ENCODE measurements at places on chromosomes 13 and 19.
A peak's percentile ranks its signal among the peaks of the same experiment; 100 is the strongest.

DNA sequence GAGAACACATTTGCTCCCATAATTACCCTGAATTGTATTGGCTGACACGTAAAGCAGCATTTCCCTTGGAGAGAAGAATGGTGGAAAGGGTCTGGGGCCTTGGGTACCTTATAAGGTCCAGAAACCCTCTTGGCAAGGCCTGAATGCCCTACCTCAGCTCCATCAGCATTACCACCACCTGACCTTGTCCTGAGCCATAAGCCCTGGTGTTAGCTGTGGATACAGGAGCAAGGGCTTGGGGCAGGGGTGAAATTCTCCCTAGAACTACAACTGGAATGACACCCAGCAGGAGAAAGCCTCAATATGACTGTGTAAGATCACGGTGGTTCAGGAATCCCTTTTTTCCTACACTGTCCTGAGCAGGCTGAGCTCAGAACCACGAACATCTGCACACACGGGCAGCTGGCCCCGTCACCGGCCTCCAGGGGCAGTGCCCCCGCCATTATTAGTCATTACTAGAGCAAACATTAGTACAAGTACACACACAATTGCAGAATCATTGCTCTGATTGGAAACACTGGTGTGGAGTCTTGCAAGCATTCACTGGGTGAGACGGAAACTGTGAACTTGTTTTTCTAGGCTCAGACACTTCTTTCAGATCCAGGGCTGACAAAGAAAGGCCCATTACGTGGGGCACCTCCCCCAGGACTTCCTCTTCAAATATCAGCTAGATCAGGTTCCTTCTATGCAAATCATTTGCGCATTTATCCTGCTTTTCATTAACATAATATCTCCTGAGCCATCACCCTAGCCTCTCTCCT, 26.8 kb upstream of the MTIF3 start:
- H3K27ac ChIP-seq, result no peak overlapping the region
- no peaks in the 10 kb centered on the region for H3K36me3 ChIP-seq
- no peak overlapping the region for H3K4me3 ChIP-seq
- no peak for DNase-seq

- H3K27ac ChIP-seq, result peak overlapping the region; percentile 56
- H3K36me3 ChIP-seq, result no peaks in the 10 kb centered on the region
- H3K4me1 ChIP-seq, result peaks cover 35% of the 10 kb centered on the region
- no peaks in the 10 kb centered on the region for H3K27me3 ChIP-seq
Observed at GRCh38 chr19:37933937-37934358, 26.9 kb downstream of the SIPA1L3 start.

- no peak overlapping the region for H3K27ac ChIP-seq
- no peaks in the 10 kb centered on the region for H3K36me3 ChIP-seq
- peaks cover 44% of the 10 kb centered on the region for H3K27me3 ChIP-seq
- DNase-seq, result no peak
- H3K4me1 ChIP-seq, result peaks cover 9% of the 10 kb centered on the region
Observed at GRCh38 chr19:46195104-46195503, 34.4 kb upstream of the IGFL1 start.

DNA sequence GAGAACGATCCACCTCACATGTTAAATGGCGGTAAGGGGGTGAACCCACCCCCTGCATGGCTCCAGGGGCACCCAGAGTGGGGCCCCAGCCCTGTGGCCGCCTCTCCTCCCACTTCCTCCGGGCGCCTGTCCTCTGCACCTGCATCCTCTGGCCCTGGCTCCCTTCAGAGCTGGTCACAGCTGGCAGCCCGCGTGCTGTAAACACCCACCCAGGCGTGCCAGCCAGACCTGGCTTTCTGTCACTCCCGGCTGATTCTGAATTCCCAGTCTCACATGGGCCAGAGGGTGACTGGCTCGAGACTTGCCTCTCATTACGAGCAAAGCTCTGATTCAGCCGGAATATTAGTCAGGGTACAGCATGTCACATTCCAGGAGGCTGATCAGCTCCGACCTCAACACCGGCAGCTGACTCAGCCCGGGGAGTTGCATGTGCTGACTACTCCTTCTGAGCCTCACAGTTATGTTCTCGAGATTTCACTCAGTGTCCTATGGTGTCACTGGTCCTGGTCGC, 75.1 kb downstream of the GNG7 start:
- no peaks in the 10 kb centered on the region for H3K36me3 ChIP-seq
- peak; percentile 97 for DNase-seq
- peak overlapping the region; percentile 89 for H3K27ac ChIP-seq
- H3K27me3 ChIP-seq, result no peaks in the 10 kb centered on the region

- H3K4me1 ChIP-seq, result no peaks in the 10 kb centered on the region
- H3K27me3 ChIP-seq, result peaks cover 2% of the 10 kb centered on the region
- no peak overlapping the region for H3K27ac ChIP-seq
Observed at GRCh38 chr13:114142640-114143490, 10.4 kb upstream of the RASA3 start.

DNA sequence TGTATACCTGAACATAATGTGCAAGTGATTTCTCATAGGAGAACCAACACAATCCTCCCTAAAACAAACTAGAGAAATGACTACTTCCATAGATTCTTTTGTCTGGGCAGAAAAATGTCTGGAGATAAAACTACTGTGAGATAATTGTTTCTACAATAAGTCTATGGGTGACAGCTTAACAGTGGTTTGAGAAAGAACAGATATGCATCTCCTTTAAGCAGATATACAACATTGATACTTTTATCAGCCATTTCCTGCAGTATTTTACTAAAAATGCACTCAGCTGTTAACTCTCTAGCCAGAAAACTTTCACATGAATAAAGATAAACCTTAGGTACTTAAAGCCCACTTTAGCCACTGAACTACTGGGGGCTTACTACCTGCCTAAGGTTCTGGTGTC, 1132.4 kb downstream of the EFNB2 start:
- H3K36me3 ChIP-seq, result no peaks in the 10 kb centered on the region
- no peak overlapping the region for H3K4me3 ChIP-seq
- DNase-seq, result peak; percentile 26
- no peaks in the 10 kb centered on the region for H3K27me3 ChIP-seq
- no peaks in the 10 kb centered on the region for H3K4me1 ChIP-seq

DNA sequence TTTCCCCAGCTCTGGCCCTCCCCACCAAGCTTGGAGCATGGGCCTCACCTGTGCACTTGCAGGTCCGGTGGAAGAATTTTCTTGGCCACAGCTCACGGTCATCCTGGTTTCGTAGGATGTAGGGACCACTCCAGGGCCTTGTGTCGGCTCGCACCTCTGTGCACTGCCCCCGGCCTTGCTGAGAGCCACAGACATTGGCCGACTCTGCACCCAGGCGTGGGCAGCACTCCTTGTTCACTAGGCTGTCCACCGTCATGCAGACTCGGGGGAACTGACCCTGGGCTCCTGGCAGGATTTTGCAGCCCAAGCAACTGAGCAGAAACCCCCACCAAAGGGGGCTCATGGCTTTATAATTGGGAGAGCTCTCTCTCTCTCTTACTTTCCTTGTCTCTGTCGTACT, 569 bp downstream of the DCT start:
- H3K27ac ChIP-seq, result no peak overlapping the region
- H3K36me3 ChIP-seq, result no peaks in the 10 kb centered on the region
- DNase-seq, result no peak

- DNase-seq, result no peak
- H3K36me3 ChIP-seq, result no peaks in the 10 kb centered on the region
Observed at GRCh38 chr13:108352599-108352998, 83.1 kb downstream of the TNFSF13B start.

GRCh38 chr19:35309481-35310279, 17.7 kb downstream of the MAG start:
- no peak overlapping the region for H3K4me3 ChIP-seq
- no peak for DNase-seq
- H3K4me1 ChIP-seq, result no peaks in the 10 kb centered on the region
- no peak overlapping the region for H3K27ac ChIP-seq

DNA sequence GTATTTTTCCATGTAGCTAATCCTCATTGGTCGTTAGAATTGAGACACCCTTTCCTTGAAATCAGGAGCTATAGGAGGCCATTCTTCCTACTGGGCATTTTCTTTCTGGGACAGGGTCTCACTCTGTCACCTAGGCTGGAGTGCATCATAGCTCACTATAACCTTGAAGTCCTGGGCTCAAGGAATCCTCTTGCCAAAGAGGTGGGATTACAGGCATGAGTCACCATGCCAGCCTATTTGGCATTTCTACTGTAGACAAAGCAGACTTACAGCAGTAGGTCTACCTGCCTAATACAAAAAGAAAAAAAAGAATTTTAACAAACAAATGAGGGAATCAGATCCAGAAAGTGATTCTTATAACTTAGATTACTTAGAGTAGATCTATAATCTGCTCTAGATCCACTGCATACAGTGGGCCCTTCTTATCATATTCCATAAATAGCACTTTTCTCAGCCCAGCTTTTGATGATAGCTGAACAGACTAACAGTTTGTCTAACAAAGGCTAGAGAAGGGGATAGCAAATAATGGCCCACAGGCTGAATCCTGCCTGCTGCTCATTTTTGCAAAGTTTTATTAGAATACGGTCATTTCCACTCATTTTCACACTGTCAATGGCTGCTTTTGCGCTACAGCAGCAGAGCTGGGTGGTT, 36.7 kb upstream of the USPL1 start:
- no peak for DNase-seq
- peaks cover 24% of the 10 kb centered on the region for H3K4me1 ChIP-seq
- H3K27ac ChIP-seq, result no peak overlapping the region
- no peaks in the 10 kb centered on the region for H3K36me3 ChIP-seq
- H3K27me3 ChIP-seq, result no peaks in the 10 kb centered on the region

GRCh38 chr19:41802770-41803169, 6.4 kb downstream of the CEACAM3 start:
- no peaks in the 10 kb centered on the region for H3K27me3 ChIP-seq
- no peak overlapping the region for H3K4me3 ChIP-seq
- no peak for DNase-seq
- no peaks in the 10 kb centered on the region for H3K36me3 ChIP-seq

Data from astrocyte (in vitro differentiated cells and primary cell).